ENCODE measurements at places on chromosomes 11 and 22.

DNA sequence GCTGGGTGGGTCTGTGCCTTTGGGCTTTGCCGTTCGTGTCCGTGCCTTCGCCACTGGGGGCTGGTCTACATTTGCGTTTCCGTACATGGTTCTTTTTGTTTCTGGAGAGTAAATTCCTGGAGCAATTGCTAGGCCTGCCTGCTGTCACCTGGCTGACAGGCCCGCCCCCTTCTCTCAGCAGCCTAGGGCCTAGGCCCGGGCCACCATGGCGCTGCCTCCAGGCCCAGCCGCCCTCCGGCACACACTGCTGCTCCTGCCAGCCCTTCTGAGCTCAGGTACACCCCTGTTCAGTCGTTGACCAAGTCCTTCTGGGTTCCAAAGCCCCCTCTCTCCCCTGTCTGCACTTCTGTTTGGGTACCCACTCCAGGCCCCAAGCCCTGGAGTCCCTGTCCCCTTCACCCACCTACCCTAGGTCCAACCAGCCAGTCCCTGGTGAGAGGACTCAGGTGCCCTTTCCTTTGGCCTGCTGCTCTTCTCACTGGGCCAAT lies 649 bp downstream of the TMEM25 start:
- no peak for DNase-seq

DNA sequence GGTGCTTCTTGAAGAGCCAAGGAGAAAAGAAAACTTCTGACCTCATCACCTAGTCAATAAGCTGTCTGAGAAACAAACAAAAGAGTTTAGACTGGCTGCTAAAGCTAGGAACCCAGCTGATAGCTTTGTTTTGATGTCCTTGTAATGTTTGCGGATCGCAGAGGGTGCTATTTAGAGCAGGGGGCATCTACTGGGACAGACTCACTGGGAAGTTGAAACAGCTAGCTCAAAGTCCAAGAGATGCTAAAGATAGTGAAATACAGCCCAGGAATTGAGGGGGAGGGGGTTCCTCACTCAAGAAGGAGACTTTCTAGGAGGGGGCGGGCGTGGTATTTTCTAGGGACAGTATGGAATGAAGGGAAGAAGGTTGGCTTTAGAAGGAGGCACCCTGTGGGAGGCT lies 18.9 kb downstream of the ZBTB16 start:
- no peak for DNase-seq

- no peak for DNase-seq
Measured at GRCh38 chr11:125532668-125533067, 36.6 kb upstream of the FEZ1 start.

- DNase-seq = no peak
Measured at GRCh38 chr22:19679522-19680101, 34.7 kb upstream of the SEPTIN5 start.

DNA sequence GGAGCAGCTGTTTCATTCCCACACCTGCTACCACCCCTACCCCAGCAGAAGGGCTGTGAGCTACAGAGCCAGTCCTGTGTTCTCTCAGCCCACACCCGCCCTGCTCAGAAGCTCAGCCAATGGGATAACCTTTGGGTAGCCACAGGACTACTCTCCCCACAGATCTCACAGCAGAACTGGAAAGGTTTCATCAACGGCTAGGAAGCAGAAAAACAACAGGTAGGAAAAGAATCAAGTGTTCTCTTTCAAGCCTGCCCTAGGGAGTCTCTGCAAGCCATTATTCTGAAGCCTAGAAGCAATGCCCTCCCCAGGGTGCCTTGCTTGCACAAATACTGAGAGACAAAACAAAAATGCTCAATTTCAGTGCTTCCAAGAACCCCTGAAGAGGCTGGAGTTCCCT lies 77.2 kb downstream of the TMPRSS5 start:
- peak; percentile 16 for DNase-seq

DNA sequence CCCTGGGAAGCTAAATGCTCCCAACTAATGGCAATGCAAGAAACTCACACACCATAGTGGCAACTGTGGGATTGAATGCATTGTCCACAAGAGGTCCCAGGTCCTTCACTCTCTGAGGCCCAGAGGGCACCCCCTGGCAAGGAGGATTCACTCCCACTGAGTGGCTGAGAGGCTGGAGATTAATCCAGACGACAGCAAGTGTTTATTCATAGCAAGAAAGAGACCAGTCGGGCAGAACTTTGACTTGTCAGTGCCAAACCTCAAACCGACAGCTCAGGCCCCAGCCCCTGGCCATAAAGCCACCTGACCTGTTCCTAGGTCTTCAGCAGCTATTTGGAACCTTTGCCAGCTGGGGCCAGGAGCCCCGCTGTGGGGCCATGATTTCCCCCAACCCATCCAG lies 54.5 kb upstream of the MPEG1 start:
- no peak for DNase-seq

GRCh38 chr11:67545280-67545679 lies 22.0 kb upstream of the CABP2 start:
- DNase-seq = no peak

DNA sequence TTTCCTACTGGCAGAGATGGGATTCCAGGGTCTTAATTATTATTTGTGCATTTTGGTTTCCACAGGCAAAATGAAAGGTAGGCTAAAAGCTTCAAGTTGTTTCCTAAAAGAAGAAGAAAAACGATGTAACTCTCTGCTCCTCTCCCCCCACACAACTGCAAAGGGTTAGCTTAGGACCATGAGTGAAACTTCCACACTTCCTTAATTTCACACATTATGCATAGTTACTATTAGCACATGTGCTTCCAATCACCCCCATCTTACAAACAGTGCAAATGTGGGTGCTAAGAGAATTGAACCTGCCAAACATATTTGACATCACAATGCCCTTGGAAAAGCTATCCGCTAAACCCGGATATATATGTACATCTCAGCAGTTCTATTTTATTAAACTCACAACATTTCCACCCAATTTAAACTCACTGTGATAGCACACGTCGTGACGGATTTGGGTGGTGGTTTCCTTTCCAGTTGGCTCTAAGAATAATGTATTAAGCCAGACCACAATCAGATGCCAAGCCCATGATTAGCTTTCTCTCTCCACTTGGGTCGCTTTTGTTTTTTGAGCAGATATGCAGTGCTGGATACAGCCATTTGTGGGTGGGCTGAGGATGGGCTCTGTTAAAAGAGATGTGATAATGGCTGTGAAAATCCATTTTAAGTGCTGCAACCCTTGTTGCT lies 245.0 kb upstream of the POU2AF2 start:
- peak; percentile 66 for DNase-seq

All from LHCN-M2 (cell line).